ENCODE measurements at places on chromosomes 7 and 10.

DNA sequence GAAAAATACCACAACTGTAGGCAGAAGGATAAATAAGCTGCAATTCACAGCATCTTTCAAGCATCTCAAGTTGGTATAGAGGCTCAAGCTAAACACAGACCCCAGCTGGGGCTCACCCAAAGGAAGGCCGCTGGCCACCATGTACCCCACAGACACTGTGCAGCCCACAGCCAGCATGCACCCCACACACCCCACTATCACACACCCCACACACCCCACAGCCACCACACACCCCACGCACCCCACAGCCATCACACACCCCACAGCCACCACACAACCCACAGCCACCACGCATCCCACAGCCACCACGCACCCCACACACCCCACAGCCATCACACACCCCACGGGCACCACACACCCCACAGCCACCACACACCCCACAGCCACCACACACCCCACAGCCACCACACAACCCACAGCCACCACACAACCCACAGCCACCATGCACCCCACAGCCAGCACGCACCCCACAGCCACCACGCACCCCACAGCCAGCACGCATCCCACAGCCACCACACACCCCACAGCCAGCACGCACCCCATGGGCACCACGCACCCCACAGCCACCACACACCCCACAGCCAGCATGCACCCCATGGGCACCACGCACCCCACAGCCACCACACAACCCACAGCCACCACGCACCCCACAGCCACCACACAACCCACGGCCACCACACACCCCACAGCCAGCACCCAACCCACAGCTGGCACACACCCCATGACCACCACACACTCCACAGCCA, 214.7 kb downstream of the DNAJB6 start:
- no peak for DNase-seq

- no peak for DNase-seq
Measured at GRCh38 chr10:44017483-44018145, 367.3 kb downstream of the CXCL12 start.

GRCh38 chr10:88157981-88158465, 294.6 kb downstream of the PTEN start:
- no peak for DNase-seq

DNA sequence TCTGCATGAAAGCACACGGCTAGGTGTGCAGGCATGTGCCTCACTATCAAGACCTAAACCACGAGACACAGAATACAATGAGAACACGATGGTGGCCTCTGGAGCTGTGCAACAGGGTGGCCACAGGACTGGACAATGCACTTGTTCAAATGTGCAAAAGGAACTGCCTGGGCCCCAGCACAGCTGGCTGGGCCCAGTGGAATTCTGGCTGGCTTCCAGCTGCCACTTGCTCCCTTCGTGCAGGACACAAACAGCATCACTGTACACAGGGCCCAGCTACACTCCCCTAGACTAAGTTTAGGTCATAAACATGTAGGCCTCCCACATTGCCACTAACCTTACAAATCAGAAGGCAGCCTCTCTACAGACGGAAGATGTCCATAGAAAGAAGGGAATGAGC, 23.4 kb downstream of the DOCK4 start:
- DNase-seq, result no peak

DNA sequence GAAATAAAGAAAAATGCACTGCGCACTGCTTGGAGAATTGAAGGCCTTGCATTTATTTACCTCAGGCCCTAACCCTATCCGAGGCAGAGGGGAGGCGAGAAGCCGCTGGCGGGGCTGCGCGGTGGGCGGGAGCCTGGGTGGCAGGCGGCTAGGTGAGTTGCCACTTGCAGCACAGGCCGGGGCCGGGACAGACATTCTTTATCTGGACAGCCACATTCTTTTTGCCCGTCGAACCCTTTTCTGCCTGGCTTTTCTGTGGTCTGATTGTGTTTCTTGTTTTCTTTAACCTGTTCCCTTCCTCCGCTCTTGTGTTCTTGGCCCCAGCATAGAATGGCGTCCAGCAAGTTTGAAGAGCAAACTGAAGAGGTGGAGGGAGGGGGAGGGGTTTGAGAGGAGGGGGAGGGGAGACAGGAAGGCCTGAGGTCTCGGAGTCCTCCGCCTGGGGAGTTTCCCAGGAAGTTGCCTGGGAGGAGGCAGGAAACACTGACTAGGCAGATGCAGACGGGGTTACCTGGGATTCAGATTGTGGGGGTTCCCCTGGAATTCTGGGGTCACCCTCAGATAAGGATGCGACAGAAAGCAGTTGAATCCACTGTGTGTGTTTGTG, 5.1 kb downstream of the SHH start:
- DNase-seq, result no peak

DNA sequence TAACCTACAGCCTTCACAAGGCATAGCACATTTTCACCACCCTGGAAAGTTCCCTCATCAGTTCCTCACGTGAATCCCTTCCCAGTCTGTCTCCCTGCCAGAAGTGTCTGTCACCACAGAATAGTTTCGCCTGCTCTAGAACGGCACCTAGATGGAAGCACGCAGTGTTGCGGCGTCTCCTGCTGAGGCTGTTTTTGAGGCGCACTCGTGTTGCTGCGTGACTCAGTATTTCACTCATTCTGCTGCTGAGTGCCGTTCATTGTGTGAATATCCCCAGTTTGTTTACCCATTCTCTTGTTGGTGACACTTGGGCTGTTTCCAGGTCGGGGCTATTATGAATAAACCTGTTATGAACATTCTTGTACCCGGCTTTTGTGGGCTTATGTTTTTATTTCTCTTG, 12.8 kb downstream of the NOS3 start:
- DNase-seq, result no peak

- no peak for DNase-seq
Measured at GRCh38 chr7:23208316-23208715, 26.5 kb downstream of the NUP42 start.

GRCh38 chr7:37833818-37834146, 14.6 kb upstream of the NME8 start:
- DNase-seq, result no peak

DNA sequence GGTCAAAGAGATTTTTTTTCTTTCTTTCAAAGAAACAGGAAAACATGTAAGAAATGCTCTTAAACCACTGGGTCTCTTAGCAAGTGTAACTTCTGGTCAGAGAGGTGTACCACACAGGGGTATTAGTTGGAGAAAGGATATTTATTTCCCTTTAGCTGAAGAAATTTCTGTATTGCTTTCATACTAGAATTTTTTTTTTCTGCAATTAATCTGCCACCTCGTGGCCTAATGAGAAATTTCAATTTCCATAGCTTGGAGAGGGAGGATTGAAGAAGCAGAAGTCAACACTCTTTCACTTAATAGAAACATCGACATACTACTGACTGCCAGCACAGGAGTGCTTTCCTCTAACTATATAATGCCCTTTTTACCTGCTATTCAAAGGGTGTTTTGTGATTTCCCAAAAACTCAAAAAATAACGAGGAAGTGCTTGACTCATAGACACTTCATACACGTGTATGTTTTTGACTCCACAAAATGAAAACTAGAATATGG, 177.6 kb upstream of the NAMPT start:
- no peak for DNase-seq

GRCh38 chr10:125699562-125700143, 16.7 kb upstream of the TEX36 start:
- DNase-seq, result no peak

DNA sequence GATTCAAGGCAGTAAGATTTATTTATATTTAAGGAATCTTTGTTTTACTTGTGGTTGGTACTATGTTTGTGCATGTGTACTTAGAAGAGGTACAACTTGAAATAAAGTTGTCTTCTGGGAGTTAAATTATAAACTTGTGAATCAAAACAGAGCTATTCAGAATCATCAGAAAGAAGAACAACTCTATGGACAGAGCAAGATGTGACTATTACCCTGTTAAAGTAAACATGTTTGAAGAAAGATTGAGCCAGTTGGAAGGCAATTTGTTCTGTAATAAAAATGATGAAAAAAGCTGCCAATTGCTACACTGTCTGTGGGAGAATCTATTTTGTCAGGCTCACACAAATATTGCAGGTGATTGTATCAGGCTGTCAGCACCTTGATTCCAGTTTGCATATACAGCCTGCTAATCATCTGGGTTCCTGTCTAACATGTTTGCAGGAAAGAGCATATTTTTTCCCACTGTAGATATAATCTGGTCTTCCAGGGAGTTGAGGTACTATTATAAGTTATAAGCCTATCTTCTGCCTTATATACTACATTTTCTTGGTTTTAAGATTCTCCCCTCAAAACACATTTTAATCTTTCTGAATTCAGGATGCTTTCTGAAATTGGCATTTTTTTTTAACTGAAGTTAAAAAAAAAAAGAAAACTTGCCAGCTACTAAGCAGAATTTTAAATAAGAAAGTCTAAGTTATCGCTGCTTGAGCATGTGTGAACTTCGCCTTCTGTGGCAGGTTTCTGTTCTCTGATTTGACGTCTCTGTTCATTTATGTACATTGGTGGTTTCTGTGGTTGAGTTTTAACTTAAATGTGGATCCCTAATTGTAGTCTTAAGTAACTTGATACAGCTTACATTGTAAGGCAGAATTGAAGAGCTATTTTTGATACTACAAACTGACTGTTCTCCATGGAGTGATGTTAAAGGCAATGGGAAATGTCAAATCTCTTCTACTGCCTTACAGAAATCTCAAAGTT, 46.0 kb downstream of the ZNRF2 start:
- no peak for DNase-seq

- DNase-seq, result no peak
Measured at GRCh38 chr10:131819241-131820072, 81.4 kb upstream of the PPP2R2D start.

DNA sequence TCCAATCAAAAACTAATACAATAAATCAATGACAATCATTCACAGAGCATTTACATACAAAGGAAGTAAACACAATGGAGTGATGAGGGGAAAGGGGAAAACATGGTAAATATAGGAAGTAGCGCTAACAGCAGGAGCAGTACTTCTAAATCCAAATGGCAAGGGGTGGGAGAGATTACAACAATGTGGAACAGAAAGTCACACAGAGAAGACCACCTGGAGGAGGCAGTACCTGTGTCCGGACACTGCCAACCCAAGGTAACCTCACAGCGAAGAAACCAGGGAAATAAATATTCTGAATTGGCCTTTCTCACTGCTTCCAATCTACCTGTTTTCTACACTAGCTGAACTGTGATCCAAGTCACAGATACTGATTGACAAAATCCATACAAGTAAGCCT, 58.2 kb downstream of the ABI1 start:
- no peak for DNase-seq

DNA sequence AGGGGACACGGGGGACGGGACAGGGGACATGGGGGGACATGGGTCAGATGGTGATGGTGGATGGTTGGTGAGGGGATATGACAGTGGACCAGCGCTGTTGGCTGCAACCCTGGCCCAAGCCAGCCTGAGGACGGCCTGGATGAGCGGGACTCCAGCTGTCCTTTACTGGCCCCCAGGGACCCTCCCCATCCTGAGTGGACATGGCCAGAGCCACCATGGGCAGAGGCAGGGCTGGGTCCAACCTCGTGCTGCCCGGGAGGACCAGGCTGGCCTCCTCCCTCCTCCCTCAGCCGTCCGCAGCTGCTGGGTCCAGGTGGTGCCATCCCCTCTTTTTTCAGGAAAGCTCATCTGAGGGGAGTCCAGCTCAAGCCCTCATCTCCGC, 30.4 kb downstream of the GET4 start:
- DNase-seq, result no peak

- peak; percentile 73 for DNase-seq
Measured at GRCh38 chr10:68208424-68209042, 23.4 kb downstream of the ATOH7 start.

- no peak for DNase-seq
Measured at GRCh38 chr10:123860209-123860608, 31.4 kb downstream of the CPXM2 start.

- no peak for DNase-seq
Measured at GRCh38 chr10:47223236-47223635, 76.8 kb upstream of the GDF10 start.

DNA sequence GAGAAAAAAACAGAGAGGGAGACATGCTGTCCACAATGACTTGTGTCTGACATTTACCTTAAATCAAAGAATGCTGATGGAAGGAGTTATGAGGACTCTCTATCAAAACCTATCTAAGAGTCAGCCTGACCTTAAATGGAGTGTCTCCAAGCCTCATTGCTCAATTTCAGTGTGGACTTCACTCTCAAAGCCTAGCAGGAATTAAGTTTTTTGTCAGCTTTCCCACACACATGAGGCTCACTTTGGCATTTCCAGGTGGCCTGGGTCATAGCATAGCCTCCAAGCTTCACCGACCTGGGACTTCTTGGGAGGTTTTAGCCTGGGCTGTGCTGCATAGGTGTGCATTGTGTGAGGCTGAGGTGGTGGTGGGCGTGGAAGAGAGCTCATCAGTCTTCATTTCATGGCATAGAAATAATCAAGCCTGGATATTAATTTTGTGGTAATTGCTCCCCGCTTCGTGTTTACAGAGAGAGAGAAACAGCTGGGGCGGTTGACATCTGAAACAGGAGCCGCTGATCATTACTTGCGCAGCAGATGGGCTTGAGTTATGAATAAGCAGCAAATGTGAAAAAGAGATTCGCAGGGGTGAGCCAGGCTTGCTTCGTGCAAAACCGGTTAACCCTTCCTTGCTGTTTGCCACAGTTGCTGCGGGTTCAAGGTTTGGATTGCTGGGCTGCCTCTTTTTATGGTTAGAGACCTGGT, 647.8 kb downstream of the INHBA start:
- no peak for DNase-seq

- no peak for DNase-seq
Measured at GRCh38 chr10:71083716-71083975, 128.7 kb upstream of the UNC5B start.

DNA sequence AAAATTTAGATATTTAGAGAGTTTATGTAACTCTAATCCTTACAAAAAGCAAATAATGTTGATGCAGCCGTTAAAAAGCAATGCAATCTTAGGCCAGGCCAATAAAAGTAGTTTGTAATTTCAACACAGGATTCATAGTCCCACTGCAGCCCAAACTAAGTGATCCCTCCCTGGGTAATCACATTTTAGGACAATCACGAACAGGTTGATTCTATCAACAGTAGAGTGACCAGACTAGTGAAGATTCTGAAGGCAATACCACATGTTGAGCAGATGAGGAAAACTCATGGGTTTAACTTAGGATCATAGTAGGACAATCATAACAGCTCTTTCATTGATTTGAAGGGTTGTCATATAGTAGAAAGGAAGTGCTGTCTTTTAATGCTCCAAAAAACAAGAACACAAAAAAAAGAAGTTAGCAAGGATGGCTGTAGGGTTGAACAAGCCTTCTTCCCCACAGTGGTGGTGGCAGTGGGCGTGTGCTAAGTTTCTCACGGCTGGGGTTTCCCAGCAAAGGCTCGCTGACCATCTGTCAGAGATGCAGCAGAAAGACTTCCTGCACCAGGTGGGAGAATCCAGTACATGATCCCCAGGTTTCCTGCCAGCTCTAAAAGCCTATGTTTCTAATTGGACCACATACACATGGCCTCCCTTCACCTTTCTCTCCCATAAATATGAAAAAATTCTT, 212.2 kb downstream of the CHRM2 start:
- DNase-seq, result no peak

GRCh38 chr7:93758631-93759030, 131.9 kb downstream of the TFPI2 start:
- DNase-seq, result no peak

- no peak for DNase-seq
Measured at GRCh38 chr7:138662076-138662990, 38.8 kb downstream of the SVOPL start.

- DNase-seq, result no peak
Measured at GRCh38 chr10:88165849-88166271, 302.4 kb downstream of the PTEN start.
